ENCODE measurements at places on chromosomes 5 and 9. TPM values are rescaled to one million over a fixed set of nuclear protein-coding genes. Genes with fewer than 3 reads are reported as not detected.

ZNF474 gene
- not detected for total RNA-seq

GSN gene
- 3,012 TPM for total RNA-seq

DNA sequence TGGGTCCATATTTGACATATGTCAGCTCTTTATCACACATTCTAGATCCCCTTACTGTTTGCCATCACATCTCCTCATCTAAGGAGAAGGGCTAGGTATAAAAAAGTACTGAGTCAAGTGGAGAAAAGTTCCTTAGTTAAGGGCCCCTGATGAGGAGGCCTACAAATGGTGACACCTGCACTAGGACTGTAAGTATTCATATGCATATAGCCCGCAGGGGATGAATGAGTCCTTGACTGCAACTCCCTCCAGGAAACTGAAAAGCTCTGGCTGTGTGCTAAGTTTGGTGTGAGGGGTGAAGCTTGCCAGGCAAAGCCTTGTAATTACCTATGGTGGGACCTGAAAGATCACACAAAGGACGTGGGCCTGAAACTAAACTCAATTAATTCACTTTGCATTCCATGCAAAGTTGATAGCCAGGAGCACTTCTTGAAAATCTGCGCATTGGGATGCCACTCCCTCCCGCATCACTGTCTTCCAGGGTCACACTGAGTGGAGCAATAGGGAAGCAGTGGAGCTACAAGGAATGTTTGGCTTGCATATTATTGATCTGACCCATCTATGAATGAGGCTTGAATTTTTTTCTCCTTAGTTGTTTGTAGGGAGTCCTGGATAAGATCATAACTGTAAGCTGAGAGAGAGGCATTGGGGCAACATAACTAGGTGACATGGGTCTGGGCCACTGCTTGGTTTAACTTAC, 11.9 kb upstream of the EQTN start:
- DNase-seq = no peak

SEMA6A gene
- total RNA-seq = 17.8 TPM

- no peak for DNase-seq
Measured at GRCh38 chr5:120767178-120767820, 303.2 kb downstream of the PRR16 start.

- no peak for DNase-seq
Measured at GRCh38 chr5:139600336-139600949, 39.3 kb downstream of the UBE2D2 start.

DNA sequence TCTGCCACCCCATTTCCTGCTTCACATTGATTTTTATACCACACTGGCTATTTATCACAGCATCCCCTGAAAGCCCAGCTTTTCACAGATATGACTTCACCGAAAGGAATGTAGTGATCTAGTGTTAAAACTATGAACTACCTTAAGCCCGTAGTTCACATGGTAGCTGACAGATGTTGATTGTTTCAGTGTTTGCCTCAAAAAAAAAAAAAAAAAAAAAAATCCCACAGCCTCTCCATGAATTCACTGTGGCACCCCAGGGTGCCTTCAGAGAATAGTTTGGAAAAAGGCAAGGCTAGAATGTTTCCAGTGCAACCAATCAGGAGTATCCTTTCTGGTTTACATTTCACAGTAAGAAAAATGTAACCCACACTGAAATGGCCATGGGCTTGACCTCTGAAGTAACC, 37.1 kb downstream of the GLIS3 start:
- DNase-seq = no peak

Measured in ascending aorta (tissue), 2 donors.